Thyroid gland (tissue), 4 donors: ENCODE measurements at places on chromosomes 2 and 18. TPM values are rescaled to one million over a fixed set of nuclear protein-coding genes. Genes with fewer than 3 reads are reported as not detected.

Gene TUBA4B
- total RNA-seq: not detected

Gene TTN
- total RNA-seq: 10.1 TPM

Gene SP140
- total RNA-seq: 0.78 TPM

Gene MYO3B
- 6.0 TPM for total RNA-seq

Gene NDUFB3
- 81.2 TPM for total RNA-seq

DNA sequence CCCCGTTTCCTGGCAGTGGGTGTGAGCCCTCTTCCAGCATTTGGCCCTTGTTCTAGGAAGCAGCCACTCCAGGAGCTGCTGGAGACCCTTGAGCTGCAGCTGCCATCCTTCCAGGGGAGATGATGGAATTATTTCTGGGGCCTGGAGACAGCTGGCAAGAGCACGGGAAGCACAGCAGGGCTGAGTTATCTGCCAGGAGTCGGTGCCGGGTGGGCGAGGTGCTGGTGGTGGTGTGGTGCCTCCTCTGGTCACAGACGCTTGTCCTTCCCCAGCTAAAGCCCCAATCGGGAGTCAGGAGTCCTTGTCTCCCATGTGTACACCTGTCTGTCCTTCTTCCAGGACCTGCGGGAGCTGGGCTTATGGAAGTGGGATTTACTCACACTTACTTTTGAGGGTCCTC is 36.0 kb downstream of the DPYSL5 start:
- no peak for DNase-seq
- H3K27me3 ChIP-seq: no peaks in the 10 kb centered on the region
- no peaks in the 10 kb centered on the region for H3K4me1 ChIP-seq

DNA sequence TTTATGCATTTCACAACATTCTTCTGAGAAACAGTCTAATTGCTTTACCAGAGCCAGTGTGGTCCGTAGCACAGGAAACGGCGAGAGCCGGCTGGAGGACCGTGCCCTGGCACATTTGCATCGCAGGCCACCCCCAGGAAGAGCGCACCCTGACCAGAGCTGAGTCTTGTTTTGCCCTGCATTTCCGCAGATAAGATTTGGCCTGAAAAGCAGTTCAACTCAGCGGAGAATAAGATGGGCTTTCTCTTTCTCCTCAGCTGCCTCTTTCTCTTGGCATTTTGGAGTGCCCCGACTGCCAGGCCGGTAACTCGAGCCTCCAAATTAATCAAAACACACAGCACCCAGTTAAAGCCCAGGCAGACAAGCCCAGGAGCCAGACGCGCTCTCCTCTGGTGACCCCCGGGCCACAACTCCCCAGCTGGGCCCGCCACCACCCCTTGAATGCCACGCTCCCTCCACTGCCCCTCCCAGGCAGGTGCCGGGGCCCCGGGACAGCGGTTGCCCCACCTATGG is 464 bp downstream of the COL4A4 start:
- DNase-seq: peak; percentile 69
- H3K4me3 ChIP-seq: peak overlapping the region; percentile 78
- no peaks in the 10 kb centered on the region for H3K27me3 ChIP-seq
- H3K36me3 ChIP-seq: no peaks in the 10 kb centered on the region

DNA sequence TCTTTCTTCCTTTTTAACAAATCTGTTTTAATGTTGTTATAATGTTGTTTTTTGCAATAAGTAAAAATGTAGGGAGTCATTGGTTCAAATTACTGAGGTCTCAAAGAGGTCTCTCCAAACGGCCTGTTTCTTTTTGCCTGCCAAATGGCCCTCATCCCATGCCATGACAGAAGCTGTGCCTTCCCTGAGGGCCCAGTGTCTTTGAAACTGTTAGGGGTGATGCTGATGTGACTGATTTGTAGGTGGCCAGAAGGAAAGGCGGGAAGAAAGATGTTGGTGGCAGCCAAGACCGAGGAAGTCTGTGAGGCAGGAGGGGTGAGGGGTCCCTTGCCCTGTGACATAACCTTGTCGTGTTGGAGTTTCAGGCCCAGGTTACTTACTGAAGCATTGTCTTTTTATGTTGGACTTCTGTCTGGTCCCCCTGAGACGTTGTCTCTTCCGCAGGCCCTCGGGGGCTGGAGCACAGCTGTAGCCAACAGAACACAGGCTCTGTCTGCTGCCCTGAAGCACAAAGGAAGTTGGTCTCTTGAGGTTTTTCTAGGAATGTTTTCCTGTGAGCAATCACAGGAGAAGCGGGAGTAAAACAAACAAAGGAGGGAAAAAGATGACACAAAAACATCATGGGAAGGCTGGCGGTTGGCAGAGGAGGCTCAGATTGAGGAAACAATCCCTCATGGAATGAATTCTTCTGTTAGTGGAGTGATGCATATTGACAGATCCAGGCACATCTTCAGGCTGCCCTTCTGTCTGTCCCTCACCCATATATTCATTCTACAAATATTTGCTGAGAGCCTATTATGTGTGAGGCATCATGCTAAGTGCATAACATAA is 4.9 kb upstream of the ST3GAL5 start:
- H3K36me3 ChIP-seq: no peaks in the 10 kb centered on the region
- DNase-seq: no peak
- H3K4me1 ChIP-seq: peaks cover 54% of the 10 kb centered on the region

DNA sequence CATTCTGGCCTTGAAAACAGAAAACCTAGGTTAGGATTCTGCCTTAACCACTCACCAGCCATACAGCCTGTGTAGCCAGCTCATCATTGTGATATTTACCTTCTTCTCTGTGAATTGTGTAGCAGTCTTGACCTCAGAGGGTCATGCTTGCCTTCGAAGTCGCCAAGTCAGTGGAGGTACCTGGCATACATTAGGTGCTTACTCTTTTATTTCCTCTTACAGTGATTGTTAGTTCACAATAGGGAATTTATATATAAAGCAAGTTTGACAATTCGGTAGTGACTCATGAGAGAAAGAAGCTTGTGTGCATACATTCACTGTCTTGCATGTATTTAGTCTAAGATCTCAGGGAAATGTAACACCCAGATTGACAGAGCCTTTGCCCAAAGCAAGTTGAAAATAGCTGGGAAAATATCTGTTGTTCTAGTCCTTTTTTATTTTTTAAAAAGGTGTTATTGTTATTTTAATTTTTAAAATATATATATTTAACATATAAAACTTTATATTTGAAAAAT is 290.6 kb downstream of the PTGR3 start:
- H3K36me3 ChIP-seq: no peaks in the 10 kb centered on the region
- no peak overlapping the region for H3K27ac ChIP-seq
- DNase-seq: no peak
- H3K4me1 ChIP-seq: no peaks in the 10 kb centered on the region

GRCh38 chr2:12270876-12271588 is 445.7 kb upstream of the TRIB2 start:
- H3K4me1 ChIP-seq: no peaks in the 10 kb centered on the region
- DNase-seq: no peak
- no peak overlapping the region for H3K27ac ChIP-seq
- H3K27me3 ChIP-seq: no peaks in the 10 kb centered on the region

GRCh38 chr2:240392084-240392947 is 43.1 kb upstream of the GPC1 start:
- no peak overlapping the region for H3K27ac ChIP-seq
- H3K4me1 ChIP-seq: no peaks in the 10 kb centered on the region
- no peak for DNase-seq

DNA sequence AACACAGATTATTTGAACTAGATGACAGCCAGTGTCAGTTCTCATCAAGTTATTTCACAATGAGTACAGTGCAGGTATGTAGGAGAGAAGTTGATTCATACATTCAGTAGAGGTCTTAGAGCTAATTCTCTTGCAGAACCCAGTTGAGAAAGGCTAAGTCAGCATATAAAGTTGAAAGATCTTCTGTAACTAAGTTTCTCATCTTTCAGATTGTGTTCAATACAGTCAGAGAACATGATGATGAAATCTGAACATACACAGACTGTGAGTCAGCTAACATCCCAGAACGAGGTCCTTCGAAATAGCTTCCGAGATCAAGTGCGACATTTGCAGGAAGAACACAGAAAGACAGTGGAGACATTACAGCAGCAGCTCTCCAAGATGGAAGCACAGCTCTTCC is 41.9 kb upstream of the LIMS1 start:
- H3K27ac ChIP-seq: no peak overlapping the region
- no peaks in the 10 kb centered on the region for H3K4me1 ChIP-seq
- no peak for DNase-seq
- H3K4me3 ChIP-seq: no peak overlapping the region
- peaks cover 15% of the 10 kb centered on the region for H3K36me3 ChIP-seq
- no peaks in the 10 kb centered on the region for H3K27me3 ChIP-seq

DNA sequence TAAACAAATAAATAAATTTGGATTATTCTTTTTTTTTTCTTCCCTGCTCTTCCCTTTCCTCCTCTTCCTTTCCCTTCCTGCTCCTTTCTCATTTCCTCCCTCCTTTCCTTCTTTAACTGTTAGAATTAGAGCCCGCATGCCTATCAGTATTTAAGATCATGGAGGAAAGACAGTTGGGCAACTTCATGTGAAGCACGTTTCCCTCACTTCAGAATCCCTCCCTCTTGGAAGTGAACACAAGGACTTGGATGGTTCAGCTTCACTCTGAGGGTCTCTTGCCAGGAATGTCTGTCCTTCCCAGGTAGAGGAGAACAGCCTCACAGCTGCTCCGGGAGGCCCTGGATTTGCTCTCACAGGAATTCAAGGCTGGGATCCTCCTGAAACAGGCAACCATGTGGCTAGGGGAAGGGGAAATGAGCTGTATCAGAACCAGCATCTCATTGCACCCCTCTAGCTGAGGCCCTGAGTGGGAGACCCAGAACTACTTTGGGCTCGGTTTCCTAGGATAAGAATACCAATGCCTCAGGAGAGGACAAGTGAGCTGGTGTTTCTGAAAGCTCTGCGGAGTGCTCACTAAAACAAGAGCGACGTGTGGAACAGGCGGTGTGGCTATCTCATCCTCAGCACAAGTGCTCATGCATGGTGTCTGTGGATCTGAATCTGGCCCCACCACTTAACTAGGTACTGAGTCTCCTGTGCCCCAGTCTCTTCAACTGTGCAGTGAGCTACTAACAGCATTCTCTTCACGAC is 230.5 kb downstream of the MYCN start:
- no peak overlapping the region for H3K4me3 ChIP-seq
- no peaks in the 10 kb centered on the region for H3K4me1 ChIP-seq
- no peaks in the 10 kb centered on the region for H3K36me3 ChIP-seq
- H3K27ac ChIP-seq: no peak overlapping the region
- H3K27me3 ChIP-seq: no peaks in the 10 kb centered on the region

DNA sequence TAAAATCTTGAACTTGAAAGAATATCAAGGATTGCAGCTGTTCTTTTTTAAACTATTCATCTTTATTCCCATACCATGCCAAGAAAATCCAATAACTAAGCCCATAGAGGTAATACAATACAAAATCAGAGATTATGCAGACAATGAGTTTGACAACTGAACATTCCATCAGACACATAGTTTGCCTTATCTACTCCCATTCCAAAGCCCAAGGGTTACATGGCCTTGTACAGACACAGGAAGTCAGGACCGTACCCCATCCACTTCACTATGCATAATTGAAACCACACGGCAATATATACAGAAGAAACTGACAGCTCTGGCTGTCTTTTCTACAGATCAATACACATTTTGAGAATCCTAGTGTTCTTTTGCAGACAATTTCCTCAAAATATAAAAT is 181.3 kb downstream of the TMX3 start:
- no peak overlapping the region for H3K27ac ChIP-seq
- DNase-seq: no peak
- no peaks in the 10 kb centered on the region for H3K4me1 ChIP-seq
- no peak overlapping the region for H3K4me3 ChIP-seq

DNA sequence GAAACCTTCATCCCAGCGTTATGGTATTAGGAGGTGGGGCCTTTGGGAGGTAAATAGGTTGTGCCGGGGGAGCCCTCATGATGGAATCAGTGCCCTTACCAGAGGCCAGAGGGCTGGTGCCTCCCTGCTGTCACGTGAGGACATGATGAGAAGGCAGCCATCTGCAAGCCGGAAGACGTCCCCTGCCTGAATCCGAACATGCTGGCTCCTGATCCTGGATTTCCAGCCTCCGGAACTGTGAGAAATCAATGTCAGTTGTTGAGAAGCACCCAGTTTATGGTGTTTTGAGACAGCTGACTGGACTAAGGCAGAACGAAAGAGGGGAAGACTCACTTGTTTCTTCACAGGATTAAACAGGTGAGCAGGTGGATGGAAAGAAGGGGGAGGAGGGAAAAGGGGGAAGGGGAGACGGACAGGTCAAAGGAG is 13.0 kb upstream of the KLF11 start:
- H3K27ac ChIP-seq: no peak overlapping the region
- no peaks in the 10 kb centered on the region for H3K36me3 ChIP-seq
- H3K4me3 ChIP-seq: no peak overlapping the region
- H3K4me1 ChIP-seq: peaks cover 15% of the 10 kb centered on the region

DNA sequence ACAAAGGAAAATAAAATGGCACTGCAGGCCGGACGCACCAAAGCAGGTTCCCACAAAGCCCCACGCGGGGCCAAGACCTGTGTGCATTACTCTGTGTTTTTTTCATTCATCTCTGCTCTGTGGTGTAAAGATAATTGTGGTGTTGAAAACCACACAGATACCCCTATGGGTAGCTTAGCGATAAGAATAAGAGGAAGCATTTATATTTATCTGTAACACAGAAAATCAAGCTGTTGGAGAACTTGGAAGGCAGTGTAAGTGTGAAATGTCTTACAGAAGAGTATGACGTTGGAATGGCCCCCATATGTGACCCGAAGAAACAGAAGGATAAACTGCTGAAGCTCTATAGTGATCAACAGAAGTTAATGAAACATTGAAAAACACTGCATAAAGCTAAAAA is 20.3 kb upstream of the MARCO start:
- no peak for DNase-seq
- no peaks in the 10 kb centered on the region for H3K36me3 ChIP-seq
- no peaks in the 10 kb centered on the region for H3K27me3 ChIP-seq

GRCh38 chr18:77395953-77396352 is 146.3 kb downstream of the GALR1 start:
- no peak overlapping the region for H3K4me3 ChIP-seq
- H3K4me1 ChIP-seq: no peaks in the 10 kb centered on the region
- no peak overlapping the region for H3K27ac ChIP-seq
- no peak for DNase-seq
- no peaks in the 10 kb centered on the region for H3K27me3 ChIP-seq

- no peak overlapping the region for H3K27ac ChIP-seq
- no peak for DNase-seq
- H3K27me3 ChIP-seq: no peaks in the 10 kb centered on the region
- no peaks in the 10 kb centered on the region for H3K4me1 ChIP-seq
Observed at GRCh38 chr2:234374736-234375135, 122.1 kb downstream of the ARL4C start.

GRCh38 chr2:35852-36251 is 10.5 kb downstream of the FAM110C start:
- no peaks in the 10 kb centered on the region for H3K4me1 ChIP-seq
- H3K4me3 ChIP-seq: no peak overlapping the region
- H3K27me3 ChIP-seq: no peaks in the 10 kb centered on the region
- no peak overlapping the region for H3K27ac ChIP-seq
- no peaks in the 10 kb centered on the region for H3K36me3 ChIP-seq
- DNase-seq: peak; percentile 15
